ENCODE measurements at places on chromosomes 5 and 9. TPM values are rescaled to one million over a fixed set of nuclear protein-coding genes. Genes with fewer than 3 reads are reported as not detected.

GRCh38 chr5:149324641-149325040 is 20.7 kb upstream of the GRPEL2 start:
- no peak for DNase-seq

GRCh38 chr5:52867809-52868208 is 80.1 kb downstream of the ITGA1 start:
- DNase-seq: no peak

DNA sequence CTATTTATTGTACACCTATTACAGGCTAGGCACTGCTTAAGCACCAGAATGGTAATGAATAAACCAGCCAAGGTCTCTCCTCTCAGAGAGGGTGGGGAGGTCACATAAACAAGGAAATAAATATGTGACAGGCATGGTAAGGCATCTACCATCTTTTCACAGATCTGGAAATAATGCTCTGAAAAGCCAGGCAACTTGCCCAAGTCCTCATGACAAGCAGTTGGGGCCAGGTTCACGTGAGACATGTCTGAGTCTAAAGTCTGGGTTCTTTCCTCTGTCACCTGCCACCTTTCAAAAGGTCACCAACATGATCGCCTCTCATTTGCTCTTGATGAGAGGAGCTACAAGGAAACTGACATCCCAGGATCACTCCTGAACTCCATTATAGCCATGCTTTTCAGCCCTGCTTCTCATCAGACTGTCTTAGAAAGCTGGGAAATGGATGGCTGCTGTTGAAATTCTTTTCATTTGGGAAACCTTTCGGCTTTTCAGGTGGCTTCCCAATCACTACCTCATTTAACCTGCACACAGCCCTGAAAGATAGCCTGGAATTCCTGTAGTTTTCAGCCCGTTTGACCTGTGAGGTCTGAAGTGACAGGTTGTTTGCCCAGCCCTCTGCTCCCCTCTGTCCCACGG is 123.1 kb downstream of the CRB2 start:
- no peak for DNase-seq

DRD1 gene
- total RNA-seq: not detected

DNA sequence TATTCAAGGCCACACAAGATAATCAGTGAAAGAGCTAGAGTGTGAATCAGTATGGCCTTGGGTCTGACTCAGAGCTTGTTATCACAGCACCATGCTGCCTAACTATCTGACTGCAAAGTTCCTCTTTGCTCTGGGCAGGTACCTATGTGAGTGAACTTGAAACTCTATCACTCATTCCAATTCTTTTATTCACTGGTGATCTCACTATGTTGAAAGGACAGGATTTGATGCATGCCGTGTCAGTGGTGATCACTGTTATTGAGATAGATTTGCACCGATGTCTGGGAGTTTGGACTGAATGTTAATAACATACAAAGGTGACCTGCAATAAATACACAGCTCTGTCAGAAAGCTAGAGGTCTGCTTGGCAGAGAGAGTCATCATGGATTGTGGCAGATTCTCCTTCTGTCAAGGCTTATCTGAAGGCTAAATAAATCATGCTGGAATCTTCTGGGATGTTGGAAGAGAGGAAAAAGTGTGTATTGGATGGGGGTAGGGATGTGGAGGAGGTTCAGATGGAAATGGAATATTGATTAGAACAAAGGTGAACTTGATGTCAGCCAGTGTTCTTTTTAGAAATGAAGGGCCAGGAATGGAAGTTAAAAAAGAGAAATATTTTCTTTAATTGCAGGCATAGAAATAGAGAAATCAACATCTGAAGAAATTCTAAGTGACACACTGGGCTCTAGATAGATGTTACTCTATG is 91.8 kb upstream of the TNC start:
- no peak for DNase-seq

DNA sequence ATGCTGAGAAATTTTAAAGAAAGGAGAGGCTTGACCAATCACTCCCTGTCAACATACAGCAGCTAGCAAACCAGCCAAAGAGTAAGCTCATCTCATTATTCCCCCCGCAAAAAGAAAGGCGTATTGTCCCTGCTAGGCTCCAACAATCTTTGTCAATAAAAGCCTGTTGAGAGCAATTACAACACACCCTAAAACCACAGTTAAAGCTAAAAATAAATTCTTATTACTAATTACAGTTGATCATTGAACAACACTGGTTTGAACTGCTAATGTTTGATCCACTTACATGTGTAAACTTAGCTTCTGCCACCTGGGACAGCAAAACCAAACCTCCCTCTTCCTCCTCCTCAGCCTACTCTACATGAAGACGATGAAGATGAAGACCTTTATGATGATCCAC is 151.2 kb downstream of the TSSK1B start:
- DNase-seq: no peak

DNA sequence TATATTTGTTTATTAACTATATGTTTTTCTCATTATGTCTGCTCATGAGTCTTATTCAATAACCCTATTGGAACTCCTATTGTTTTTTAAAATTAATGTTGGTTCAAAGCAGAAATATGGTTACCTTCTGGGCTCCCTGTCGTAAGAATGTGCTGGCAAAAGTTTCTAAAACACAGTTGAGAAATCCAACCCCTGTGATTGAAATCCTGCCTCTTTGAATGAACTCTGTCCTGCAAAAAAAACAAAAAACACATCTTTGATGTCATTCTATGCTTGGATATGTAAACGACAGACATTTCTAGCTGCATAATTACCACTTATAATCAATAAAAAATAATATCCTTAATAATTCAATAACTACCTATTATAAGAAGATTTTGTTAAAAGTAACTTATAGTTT is 38.8 kb downstream of the PRELID2 start:
- DNase-seq: no peak

DNA sequence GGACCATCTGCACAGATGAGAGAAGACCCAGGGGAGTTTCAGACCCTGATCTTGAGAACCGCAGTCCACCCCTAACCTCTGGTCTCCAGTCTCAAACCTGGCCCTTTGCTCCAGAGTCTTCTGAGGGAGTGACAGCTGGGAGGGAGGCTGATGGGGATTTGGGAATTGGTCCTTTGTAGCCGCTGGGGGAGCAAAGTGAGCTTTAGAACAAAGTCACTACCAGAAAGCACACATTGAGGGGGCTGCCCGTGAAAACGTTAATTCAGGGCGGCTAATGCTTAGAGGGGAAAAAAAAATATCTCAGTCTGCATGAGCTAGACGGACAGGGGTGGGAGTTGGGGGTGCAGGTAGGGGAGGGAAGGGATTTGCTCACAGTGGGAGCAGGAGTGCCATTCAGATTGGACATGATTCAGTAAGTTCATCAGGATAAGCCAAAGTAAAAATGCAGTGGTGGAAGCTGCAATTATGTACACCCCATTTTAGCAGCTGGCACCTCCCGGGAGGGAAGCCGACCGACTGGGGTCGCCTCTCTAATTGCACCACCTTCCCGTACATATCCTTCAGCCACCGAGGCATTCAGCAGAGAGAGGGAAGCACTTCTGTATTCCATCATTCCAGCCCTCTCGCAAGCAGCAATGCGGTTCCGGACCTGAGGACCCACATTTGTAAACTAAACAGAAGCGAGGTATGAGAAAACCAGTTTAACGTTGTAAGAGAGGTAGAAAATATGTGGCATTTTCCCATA is 123.4 kb upstream of the RETREG1 start:
- no peak for DNase-seq

- DNase-seq: no peak
Measured at GRCh38 chr5:153237671-153238332, 252.7 kb upstream of the GRIA1 start.

GRCh38 chr5:52859628-52860027 is 71.9 kb downstream of the ITGA1 start:
- no peak for DNase-seq

DNA sequence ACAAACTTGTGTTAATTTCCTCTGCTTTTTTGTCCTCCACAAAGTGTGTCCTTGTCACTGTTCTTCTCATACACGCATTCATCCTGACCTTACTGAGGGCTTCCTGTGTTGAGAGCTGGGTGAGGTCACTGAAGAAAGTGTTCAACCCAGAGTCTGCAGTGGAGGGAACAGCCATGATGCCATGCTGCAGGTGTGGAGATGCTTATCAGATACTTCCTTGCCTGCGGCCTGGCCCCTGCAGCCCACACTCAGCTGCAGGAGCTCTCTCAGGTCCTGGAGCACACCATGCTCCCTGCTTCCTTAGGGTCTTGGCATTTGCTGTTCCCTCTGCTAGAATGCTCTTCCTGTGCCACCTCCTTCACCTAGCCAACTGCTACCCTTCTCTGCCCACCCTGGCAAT is 108.1 kb upstream of the SPRY4 start:
- no peak for DNase-seq

LRRC70 gene
- 17.6 TPM for total RNA-seq

CCDC69 gene
- 25.2 TPM for total RNA-seq

GRCh38 chr9:84226126-84226525 is 114.4 kb downstream of the SLC28A3 start:
- no peak for DNase-seq

DNA sequence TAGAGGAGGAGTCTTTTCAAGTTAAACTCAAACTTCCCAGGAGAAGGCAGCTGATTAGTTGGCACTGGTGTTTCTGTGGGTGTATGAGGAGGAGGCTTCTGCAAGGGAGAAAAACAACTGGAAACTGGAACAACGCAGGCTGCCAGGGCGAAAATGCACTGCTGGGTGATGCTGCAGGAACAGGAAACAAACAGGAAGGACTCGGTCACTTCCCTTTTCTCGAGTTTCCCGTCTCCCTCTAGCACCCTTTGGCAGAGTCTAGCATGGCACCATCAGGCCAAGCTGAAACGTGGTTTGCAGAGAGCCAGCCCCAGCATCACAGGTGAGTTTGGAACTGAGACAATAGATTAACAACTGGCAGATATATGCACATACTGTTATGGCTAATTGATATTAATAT is 77.5 kb upstream of the CAST start:
- DNase-seq: no peak

GRCh38 chr9:3887221-3887653 is 361.4 kb upstream of the RFX3 start:
- DNase-seq: no peak

DNA sequence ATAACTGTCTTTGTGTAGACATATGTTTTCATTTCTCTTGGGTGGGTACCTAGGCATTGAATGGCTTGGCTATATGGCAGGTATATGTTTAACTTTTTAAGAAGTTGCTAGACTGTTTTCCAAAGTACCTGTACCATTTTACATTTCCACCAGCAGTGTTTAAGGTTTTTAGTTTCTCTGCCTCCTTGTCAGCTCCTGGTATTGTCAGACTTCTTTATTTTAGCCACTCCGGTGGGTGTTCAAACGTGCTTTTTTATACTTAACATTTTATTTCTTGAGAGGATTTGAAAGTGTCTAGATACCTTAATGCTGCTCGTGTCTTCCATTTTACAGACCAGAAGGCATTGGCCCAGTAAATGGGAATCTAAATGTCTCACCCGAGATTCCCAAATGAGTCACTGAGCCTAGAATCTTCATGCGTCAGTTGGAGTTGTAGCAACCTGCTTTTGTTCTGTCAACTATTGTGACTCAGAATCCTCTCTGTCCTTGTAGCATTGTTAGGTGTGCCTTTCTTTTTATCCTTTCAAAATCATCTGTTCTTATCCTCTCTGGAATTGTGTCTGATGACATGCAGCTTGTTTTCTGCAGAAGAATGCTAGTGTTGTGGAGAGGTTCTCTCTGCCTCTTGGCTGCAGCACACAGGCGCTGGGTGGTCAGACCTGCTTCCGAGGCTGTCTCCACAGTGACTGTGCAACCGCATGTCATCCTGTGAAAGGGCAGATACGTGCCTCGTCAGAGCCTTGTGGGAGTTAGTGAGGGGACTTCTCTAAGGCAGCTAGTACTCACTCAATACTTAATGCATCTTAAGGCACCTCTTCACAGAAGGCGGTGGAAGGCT is 291.8 kb downstream of the AOPEP start:
- DNase-seq: no peak

- DNase-seq: no peak
Measured at GRCh38 chr9:108579757-108580439, 275.9 kb downstream of the ACTL7B start.

DNA sequence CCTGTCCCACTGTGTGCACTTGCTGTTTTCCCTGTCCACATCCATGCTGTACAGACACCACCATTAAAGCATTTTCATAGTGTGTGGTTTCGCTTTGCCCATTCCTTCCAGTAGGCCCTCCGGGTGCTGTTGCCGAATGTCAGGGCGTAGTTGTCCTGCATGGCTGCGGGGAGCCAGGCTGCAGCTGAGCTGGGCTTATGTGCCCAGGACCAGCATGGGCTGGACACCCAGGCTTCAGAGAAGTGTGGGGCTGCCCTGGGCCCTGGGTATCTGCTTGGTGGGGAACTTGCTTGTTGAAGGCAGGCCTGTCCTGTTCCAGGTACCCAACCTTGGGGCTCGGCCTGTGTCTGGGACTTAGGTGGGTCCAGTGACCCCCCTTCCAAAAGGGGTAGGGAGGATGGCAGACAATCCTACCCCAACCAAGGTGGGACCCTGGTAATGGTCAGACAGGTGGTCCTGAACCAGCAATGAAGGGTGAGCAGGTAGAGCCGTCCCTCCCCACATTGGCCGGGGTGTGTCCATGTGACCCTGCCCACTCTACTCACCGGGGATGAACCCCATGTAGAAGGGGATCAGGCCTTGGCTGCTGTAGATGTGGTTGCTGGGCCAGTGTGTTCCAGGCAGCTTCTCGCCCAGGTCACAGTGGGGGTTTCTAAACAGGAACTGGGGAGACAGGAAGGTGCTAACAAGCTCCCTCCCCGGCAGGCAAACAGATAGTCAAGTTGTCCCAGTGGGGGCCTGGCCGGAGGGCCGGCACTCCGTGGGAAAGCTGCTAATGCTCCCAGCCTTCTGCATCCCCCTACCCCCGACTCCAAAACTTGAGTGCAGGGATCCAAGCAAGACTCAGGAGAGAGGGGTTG is 2.8 kb downstream of the TUBB4B start:
- no peak for DNase-seq

NR5A1 gene
- 0.58 TPM for total RNA-seq

DNA sequence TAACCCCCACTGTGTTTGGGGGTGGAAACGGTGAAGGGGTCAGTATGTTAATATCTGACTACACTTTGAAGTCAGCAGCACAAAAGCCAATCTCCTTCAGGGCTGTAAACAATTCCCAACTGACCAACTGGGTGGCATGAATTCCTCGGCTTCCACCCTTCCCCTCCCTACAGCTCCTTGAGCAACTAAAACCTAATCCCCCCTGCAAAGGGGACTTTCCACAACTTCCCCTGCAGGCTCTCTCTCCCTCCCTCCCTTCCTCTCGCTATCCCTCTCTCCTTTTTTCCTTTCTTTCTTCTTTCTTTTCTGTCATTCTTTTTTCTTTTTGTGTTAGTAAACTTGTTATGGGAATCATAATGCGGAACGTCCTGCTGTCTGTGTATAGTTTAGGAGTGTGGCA is 65.1 kb upstream of the PTCH1 start:
- DNase-seq: no peak

PAIP2 gene
- 80.4 TPM for total RNA-seq

GRCh38 chr5:147349241-147349640 is 114.4 kb downstream of the STK32A start:
- DNase-seq: no peak

DNA sequence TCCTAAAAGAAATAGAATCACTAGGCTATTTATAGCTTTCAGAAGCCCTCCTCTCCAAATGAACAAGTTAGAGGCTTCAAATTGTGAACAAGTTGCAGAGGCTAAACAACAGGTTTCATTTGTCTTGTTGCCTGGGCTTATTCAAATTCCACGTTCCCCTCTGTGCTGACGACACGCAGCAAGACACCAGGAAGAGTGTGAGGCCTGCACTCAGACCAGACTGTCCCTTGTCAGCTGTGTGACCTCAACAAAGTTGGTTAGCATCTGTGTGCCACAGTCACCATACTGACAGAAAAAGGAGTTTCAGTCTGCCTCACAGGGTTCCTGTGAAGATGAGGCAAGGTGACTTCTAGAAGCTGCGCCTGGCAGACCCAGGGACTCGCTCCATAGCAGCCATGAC is 22.1 kb upstream of the GABBR2 start:
- no peak for DNase-seq

DIPK1B gene
- 20.8 TPM for total RNA-seq

PCDH1 gene
- total RNA-seq: 46.7 TPM

Data from uterus (tissue), 4 donors.